ENCODE measurements at places on chromosomes 13 and 19. TPM values are rescaled to one million over a fixed set of nuclear protein-coding genes. Genes with fewer than 3 reads are reported as not detected.

GRCh38 chr13:33275916-33276315, 9.6 kb downstream of the STARD13 start:
- DNase-seq, result no peak

GJA3 gene
- 13.9 TPM for total RNA-seq

SLC39A3 gene
- total RNA-seq, result 20.2 TPM

GRCh38 chr19:16896146-16897028, 7.6 kb downstream of the F2RL3 start:
- DNase-seq, result no peak

TMC4 gene
- total RNA-seq, result 0.91 TPM

IQCN gene
- total RNA-seq, result 0.35 TPM

All from Right ventricle myocardium superior (tissue), 1 donor.